ENCODE measurements at places on chromosomes 12 and 14.

DNA sequence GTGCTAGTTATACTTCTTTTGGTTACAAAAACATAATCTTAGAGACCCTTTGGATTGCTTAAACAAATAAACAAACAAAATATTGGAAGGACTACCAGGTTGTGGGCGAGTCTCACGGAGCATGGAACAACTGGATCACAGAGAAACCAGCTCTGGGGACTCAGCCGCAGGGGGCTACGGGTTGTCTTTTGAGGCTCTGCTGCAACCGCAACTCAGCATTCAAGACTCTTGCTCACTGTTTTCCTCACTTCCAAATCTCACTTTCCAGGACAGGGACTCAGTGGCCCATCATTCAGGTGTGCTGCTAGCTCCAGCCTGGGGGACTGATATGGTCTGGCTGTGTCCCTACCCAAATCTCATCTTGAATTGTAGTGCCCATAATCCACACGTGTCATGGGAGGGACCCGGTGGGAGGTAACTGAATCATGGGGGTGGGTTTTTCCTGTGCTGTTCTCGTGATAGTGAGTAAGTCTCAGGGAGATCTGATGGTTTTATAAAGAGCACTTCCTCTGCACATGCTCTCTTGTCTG is 14.0 kb upstream of the SERPINA4 start:
- DNase-seq = no peak

DNA sequence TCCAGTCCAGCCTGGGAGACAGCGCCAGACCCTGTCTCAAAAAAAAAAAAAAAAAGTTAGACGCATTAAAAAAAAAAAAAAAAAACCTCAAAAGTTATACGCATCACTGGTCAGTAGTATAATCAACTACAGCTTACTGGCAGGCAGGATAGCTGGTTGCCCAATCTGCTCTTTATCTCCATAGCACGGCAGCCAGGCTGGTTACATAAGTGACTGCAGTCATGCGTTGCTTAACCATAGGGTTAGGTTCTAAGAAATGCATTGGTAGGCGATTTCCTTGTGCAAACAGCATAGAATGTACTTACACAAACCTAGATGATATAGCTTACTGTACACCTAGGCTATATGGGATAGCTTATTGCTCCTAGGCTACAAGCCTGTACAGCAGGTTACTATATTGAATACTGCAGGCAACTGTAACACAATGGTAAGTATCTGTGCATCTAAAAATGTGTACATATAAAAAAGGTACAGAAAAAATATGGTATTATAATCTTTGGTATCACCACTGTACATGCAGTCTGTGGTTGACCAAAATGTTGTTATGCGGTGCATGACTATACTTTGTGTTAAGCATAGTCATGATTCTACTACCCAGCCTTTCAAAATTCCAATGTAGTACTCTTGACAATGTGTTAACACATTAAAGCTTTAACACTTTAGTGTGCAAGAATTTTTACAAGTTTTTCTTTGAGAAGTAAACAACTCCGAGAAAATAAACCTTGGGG is 8.1 kb downstream of the L2HGDH start:
- no peak for DNase-seq

DNA sequence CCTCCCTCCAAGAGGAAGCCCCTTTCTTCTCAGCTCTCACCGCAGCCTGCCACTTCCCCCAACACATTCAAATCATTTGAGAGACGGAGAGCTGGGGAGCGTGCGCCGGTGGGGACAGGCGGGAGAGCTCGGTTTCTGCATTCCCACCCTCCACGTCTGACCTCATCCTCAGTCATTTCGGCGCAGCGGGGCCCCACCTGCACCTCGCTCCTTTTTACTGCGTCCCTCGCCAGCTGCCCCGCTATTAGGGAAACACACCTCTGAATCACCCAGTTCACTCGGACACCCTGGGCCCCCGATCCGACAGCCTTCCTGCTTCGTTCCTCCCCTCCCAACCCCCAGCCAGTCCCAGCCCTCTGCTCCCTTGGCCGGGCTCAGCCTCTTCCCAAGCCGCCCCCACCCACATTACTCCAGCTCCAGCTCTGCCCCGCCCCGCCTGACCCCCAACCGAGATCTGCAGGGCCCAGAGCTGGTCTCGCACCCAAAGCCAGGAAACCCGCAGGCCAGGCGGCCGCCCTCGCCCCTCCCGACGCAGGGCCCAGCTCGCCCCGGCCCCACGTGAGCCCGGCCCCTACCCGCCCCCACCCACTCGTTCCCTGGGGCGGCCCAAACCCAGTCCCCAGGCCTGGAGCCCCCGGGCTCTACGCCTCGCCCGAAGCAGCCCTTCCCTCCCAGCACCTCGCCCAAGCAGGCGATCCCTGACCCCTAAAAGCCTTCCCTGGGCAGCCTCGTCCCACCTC is 783 bp downstream of the CORO1C start:
- DNase-seq = peak; percentile 76

- no peak for DNase-seq
Measured at GRCh38 chr12:131049549-131050339, 96.0 kb downstream of the ADGRD1 start.

DNA sequence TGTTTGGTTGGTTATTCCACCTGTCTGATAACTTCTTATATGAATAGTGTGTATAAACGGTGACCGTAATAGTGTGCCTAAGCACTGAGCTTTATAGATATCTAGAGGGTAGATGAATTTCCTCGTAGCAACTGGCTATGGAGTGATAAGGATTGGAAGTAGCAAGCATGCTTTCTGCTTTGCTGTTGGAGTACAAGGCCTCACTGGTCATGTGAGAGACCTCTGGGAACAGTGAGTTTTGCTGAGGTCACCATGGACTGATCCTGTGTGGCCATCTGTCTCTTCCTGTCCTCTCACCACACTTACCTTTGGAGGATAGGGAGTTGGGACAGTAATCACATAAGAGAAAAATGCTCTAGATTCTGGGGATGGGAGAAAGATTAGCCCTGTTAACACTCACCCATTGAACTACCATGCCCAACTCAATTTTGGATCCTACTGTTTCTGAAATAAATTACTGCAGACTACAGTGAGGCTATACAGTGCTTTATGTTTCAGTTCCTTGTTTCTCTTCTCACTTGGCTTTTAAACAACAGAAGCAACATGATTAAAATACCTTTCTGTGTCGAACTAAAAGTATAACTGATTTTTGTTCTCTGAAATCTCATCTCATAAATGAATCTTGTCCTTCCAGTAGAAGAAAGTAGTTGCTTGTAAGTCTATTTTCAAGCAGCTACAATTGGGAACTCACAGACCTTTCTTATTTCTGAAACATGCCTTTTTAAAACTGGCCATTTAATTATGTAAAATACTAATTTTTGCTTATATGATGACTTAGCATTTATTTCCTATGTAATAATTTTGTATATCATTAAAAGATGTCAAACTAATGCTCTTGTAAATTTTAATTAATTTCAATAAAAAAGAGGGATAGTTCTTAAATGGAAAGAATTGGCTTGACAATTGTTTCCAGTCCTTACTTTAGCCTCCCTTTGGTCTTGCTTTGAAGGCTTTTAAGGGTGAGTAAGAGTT is 8.3 kb downstream of the TMX1 start:
- DNase-seq = no peak

GRCh38 chr14:94112513-94113063 is 2.1 kb downstream of the IFI27 start:
- DNase-seq = no peak

GRCh38 chr12:66168410-66168809 is 1.4 kb downstream of the TMBIM4 start:
- peak; percentile 50 for DNase-seq

All from activated CD4-positive, alpha-beta T cell treated with anti-CD3 and anti-CD28 coated beads, Interleukin-2, amount 10 ng/mL, durations not matched to agents 24 days and 14 days (primary cell).